ENCODE measurements at places on chromosomes 5 and 9.
A peak's percentile ranks its signal among the peaks of the same experiment; 100 is the strongest.

DNA sequence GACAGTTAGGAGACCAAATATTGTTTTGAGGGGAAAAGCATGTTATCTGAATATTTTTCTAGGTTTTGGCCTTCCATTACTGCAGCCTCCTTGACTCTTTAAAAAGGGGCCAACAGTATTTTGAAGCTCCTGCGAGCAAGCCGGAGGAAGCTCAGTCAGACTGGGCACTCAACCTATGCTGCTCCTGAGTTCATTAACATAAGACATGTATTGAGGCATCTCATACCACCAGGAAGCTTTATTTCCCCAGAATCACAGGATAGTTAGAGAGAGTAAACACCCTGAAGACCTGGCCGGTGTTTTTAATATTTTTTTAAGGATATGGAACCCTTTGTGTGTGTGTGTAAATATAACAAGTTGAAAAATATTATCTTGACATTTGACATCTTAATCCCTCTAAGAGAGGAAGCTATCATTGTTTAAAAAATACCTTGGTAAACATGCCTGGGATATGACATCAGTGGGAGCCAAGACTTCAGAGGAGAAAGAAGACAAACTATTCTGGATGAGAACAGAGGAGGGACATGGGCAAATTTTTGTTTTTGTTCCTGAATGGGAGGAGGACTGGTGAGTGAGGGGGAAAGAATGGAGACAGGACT lies 139.3 kb upstream of the SLIT3 start:
- no peak for DNase-seq

- no peak for DNase-seq
Observed at GRCh38 chr5:137997726-137998213, 35.1 kb downstream of the FAM13B start.

DNA sequence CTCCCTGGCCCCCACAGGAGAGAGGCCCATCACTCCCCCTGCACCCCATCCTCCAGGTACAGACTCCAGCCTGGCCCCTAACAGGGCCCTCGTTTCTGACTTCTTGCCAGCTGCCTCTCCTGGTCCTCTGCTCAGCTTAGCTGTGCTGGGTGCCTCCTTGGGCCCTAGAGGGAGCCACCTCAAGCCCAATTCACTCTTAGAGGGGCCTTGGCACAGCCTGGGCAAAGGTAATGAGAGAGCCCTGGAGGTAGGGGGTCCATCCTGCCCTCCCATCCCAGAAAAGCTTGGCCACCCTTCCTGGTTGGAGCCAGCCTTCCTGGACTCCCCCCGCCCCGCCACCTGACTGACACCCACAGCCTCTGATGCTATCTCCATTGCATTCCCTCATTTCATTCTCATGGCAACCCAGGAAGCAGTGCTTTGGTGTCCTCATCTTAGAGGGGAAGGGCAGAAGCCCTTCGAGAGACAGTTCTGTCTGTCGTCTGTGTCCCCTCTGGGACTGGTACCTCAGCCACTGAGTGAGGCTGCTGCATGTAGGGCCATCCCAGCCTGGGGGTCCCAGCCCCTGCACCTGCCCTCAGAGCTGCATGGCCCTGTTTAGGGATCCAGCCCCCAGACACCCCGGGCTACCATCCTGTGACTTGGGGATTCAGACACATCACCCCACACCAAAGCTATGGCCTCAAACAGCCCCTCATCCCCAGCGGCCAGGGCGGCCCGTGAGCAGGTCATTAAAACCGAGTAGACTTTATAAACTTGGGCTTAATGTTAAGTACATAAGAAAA lies 95.5 kb downstream of the BARX1 start:
- no peak for DNase-seq

GRCh38 chr5:151158287-151158661 lies 695 bp upstream of the ANXA6 start:
- no peak for DNase-seq

- DNase-seq = no peak
Observed at GRCh38 chr5:159031513-159031912, 68.2 kb downstream of the EBF1 start.

DNA sequence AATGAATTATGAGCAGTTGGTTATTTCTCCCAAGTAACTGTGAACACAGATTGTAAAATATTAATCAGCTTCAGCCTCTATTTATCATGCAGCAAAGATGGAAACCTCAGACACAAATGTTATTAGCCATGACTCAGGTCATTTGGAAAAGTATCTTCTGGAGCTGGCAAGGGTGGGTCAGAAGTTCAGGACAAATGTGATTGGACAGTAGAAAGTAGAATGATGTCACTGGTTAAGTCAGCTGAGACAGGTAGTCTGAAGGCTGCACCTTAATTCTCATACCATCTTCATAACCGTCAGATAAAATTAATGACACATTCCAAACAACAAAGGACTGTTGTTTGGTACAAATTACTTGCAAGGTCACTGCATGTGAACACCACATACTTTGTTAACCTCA lies 140.2 kb downstream of the EMB start:
- DNase-seq = no peak

DNA sequence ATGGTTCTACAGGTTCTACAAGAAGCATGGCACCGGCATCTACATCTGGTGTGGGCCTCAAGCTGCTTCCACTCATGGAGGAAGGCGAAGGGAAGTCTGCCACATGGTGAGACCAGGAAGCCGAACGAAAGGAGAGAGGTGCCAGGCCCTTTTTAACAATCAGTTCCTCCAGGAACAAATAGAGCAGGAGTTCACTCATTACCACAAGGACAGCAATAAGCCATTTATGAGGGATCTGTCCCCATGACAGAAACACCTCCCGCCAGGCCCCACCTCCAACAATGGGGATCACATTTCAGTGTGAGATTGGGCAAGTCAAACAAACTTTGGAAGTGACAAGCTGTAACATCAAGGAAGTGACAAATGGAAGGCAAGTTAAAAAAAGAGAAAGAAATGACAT lies 95.5 kb upstream of the PTPN3 start:
- no peak for DNase-seq

GRCh38 chr9:113907282-113907681 lies 31.2 kb downstream of the ZNF618 start:
- DNase-seq = no peak

GRCh38 chr5:102290004-102290403 lies 6.1 kb downstream of the SLCO4C1 start:
- no peak for DNase-seq

- no peak for DNase-seq
Observed at GRCh38 chr5:136413196-136413595, 47.9 kb upstream of the TRPC7 start.

DNA sequence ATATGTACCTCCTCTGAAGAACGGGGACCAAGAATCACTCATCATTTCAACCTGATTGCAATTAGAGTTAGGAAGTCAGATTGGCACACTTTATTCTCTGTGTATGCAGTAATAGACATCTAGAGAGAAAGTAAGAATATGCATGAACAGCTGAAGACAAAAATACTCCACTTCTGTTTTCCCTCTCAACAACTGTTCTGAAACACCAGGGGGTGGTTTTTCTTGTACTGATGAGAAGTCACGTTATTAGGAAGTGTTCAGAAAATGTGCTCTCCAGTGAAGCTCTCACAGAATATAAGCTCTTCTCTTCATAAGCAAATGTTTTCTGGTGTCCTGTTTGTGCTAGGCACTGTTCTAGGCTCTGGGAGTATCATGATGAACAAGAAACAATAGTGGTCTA lies 531.7 kb upstream of the C9orf72 start:
- no peak for DNase-seq

DNA sequence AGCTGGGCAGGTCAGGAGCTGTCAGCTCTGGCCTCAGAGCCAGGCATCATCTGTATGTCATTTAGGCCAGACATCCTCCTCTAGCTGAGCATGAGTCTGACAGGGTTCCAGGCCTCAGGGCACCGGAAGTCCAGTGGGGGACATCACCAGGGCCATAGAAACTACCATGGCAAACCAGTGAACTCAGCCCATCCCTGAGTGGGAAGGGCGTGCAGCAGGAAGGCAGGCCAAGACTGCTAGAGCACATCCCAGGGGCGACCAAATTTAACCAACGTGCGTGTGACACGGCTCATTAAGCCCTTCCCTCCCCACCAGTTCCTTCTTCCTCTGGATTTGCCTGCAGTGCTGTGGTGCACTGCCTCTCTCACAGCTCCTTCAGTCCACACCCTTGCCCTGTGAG lies 75.9 kb downstream of the COL27A1 start:
- no peak for DNase-seq

GRCh38 chr5:3596261-3596825 lies 711 bp downstream of the IRX1 start:
- DNase-seq = no peak

GRCh38 chr9:14989811-14990210 lies 79.6 kb upstream of the FREM1 start:
- DNase-seq = no peak

DNA sequence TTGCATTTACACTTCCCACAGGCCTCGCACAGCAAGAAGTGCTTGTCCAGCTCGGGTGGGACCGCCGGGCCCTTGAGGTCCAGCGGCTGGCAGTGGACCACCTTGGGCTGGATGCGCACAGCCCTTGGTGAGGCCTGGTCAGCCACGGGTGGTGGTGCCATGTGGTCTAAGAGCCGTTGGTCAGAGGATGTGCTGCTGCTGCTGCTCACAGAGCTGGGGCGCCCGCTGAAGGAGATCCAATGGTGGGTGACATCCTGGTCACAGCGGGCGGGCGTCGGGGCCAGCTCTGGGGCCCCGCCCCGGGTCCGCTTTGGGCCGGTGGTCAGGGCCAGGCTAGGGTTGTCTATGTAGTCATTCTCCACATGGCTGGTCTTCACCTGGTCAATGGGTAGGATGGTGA lies 10.2 kb downstream of the SPRY4 start:
- DNase-seq = no peak

- peak; percentile 43 for DNase-seq
Observed at GRCh38 chr9:124941679-124942561, 1.0 kb upstream of the GOLGA1 start.

DNA sequence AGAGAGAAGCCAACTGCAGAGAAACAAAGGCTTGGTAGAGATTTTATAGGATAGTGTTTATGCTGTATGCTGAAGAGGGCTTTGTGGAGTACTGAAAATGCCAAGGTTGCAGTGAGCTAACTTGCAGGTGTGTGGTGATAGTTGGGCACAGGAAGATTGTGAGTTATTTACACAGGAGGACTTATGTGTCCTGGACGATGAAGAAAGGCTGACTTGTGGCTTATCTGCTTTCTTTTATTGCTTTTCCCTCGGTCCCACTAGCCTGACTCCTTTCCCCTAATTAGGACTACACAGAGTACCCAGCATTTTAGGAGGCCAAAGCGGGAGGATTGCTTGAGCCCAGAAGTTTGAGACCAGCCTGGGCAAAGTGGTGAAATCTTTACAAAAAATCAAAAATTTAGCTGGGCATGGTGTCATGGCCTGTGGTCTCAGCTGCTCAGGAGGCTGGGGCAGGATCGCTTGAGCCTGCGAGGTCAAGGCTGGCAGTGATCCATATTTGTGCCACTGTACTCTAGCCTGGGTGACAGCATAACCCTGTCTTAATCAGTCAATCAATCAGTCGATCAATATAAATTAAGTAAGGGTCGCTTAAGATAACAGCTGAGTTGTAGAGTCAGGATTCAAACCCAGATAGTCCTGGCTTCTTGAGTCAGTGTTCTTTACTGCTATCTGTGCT lies 61.9 kb downstream of the UBE2R2 start:
- no peak for DNase-seq

- no peak for DNase-seq
Observed at GRCh38 chr5:45737153-45737552, 41.0 kb upstream of the HCN1 start.

DNA sequence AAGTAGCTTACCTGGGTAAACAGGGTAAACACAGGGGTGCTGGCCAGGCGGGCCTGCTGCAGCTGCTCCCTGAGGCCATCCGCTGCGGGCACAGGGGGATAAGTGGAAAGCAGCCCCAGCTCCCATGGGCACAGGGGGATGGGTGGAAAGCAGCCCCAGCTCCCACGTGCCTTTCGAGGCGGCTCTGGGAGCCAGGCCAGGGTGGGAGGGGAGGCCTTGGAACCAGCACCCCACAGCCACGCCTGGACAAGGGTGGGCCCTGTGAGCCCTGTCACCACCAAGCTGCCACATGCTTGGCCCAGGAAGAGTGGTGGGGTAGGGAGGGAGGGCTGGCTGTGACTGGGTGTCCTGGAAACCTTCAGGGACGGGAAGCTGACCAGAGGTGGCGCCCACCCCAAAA lies 7.8 kb upstream of the CARD9 start:
- DNase-seq = no peak

All from stimulated activated CD8-positive, alpha-beta memory T cell treated with anti-CD3 and anti-CD28 coated beads, Interleukin-2, amount 100 ng/mL, for 1 hour (primary cell).